ENCODE measurements at places on chromosomes 1 and 21. TPM values are rescaled to one million over a fixed set of nuclear protein-coding genes. Genes with fewer than 3 reads are reported as not detected.

Gene COL11A1
- 1.6 TPM for total RNA-seq

Gene PAQR7
- total RNA-seq: 7.7 TPM

Gene ATP1A4
- not detected for total RNA-seq

Gene CFHR4
- total RNA-seq: not detected

Gene SEC16B
- 1.3 TPM for total RNA-seq

Gene SLAMF8
- total RNA-seq: 0.22 TPM
